ENCODE measurements at places on chromosomes 4 and X.

- DNase-seq: no peak
Measured at GRCh38 chrX:11464836-11465463, 171.7 kb downstream of the AMELX start.

DNA sequence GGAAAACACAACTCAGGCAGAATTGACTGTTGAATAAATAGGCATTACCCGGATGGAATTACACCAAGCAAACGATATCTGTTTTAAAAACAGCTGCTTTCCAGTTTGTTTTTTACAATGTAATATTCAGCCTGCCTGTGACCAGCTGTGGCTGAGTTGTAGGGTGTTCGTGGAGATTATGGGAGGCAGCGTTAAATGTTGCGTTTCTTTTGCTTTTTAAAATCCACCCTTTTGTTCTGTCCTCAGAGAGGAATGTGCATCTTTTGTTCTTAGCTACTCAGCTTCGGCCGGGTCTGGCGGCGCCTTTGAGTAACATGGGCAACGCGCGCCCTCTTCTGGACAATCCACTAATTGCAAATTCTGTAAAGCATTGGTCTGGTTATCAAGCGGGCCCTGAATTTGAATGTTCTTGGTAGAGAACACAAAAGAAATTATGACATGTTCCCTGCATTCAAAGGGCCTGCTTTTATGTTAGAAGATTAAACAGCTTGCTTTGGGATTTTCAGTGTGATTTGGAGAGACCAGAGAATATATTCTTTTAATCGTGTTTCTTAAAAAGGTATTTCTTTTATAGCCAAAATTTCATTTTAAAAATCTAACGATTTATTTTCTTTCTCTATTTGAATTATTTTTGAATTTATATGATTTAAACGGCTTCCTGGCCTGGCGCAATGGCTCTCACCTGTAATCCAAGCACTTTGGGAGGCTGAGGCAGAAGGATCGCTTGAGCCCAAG lies 76.3 kb upstream of the TRIM2 start:
- DNase-seq: peak; percentile 93

DNA sequence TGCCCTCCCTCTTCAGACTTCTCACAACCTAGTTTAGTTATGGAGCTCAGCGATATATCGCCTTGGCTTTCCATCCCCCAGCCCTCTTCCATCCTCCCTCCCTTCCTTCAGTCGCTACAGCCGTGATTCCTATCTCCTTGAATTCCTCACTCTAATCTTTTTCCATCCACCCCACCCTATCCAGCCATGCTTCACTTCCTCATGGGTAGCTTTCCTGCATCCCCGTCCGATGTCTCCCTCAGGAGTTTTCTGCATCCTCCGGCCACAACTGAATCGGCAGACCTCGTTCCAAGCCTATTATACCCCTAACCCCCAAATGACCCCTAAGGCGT lies 456 bp downstream of the SNX12 start:
- DNase-seq: peak; percentile 15

GRCh38 chrX:131063613-131064012 lies 5.5 kb downstream of the ARHGAP36 start:
- no peak for DNase-seq

GRCh38 chrX:155028129-155028528 lies 1.5 kb downstream of the FUNDC2 start:
- no peak for DNase-seq

- DNase-seq: no peak
Measured at GRCh38 chrX:132776486-132777210, 181.8 kb downstream of the HS6ST2 start.

- DNase-seq: no peak
Measured at GRCh38 chr4:98656443-98656842, 2.0 kb downstream of the TSPAN5 start.

DNA sequence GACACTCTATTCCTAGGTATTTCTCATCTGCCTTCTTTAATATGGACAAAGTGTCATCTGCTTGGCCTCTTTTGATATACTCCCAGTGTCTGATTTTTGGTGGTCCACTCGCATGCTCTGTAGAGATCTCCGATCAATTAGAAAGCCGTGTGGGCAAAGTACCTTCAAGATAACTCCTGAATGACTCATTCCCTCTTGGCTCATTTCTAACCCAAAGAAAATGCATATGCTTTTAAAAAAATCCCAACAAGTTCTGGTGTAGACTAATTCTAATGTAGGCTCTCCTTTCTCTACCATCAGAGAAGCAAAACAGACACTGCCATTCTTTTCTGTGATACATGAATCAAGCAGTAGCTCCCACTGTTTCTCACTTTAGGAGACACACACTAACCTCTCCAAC lies 714.9 kb upstream of the ADGRL3 start:
- no peak for DNase-seq

DNA sequence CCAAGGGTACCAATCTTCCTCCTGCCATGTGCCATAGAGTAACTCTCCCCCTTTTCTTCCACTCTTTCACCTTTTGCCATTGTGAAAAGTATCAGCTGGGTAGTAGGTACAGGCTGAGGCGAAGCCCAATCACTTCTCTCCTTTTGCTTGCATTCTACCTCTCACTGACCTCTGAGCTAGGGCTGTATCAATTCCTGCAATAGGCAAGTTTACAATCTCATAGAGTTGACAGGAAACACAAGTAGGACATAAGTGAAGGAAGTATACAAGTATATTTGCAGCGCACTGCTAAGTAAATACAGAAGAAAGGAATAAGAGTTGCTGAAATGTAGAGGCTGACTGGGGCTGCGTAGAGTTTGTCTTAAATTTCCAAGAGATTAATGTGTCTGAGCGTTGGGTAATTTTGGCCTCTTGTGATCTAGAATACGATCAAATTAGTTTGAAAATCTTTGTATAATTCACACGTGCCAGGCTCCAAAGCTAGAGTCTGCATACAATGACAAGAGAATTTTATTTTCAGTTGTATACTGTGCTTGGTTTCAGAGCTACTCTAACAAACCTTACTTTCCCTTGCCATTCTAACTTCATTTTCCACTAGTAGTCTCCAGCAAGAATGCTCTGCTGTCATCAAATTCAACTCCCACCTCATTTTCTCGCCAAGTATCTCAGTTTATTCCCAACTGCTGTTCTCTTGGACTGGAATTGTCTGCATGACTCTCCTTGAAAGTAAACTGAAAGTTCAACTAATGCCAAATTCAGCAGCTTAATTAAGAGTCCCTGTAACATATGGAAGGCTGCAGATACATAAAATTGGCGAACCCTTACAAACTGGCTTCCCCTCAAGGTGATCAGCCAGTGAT lies 90.3 kb downstream of the ATP11C start:
- no peak for DNase-seq

GRCh38 chr4:168759321-168759720 lies 250.7 kb downstream of the CBR4 start:
- no peak for DNase-seq

- no peak for DNase-seq
Measured at GRCh38 chrX:85569096-85569495, 189.6 kb upstream of the POF1B start.

GRCh38 chr4:23889814-23890341 lies at the start of gene PPARGC1A:
PPARGC1A (minus strand) TSS chr4:23890047; CDS start chr4:23889957, 90 bp downstream.
- peak; percentile 84 for DNase-seq

- no peak for DNase-seq
Measured at GRCh38 chr4:88756149-88756548, 58.5 kb upstream of the NAP1L5 start.

DNA sequence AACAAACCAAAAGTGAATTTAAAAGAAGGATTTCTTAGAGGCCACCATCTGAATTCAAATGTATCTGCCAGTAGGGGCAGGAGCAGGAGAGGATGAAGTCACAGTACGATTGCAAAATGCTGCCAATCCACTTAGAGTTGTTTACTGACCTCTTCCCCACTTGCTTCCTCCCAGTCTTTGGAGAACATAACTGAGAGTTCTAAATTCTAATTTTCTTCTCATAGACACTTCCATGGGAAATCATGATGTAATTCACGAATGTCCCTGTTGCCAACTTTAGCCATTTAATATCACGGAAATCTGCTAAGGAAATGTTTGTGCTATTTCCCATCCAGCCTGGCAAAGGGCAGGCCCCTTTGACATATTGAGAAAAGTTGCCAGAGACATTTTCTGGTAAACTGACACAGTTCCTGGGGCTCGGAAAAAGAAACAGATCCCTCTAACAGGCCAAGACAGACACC lies 33.6 kb upstream of the NOCT start:
- peak; percentile 23 for DNase-seq

GRCh38 chr4:7537853-7538400 lies 103.2 kb upstream of the PSAPL1 start:
- no peak for DNase-seq

DNA sequence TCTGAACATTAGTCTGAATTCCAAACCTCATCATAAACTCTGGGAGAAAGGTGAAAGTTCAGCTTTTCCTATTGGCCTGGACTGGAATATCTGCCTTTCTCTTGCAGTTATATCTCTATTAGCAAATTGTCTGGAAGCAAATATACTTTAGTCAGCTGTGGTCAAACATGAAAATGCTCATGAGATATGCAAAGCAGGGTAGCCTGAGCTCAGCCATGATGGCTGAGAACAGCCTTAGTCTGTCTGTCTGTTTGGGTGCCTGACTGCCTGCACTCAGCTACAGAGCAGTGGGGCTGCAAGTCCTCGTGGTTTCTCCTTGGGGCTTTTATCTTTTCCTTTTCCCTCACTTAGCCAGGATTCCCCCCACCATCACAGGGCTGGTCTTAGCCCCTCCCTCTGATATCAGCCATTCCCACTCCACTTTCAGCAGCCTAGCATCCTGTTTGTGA lies 19.5 kb upstream of the PGRMC2 start:
- DNase-seq: no peak

GRCh38 chr4:185803022-185803421 lies 9.0 kb downstream of the SORBS2 start:
- no peak for DNase-seq

DNA sequence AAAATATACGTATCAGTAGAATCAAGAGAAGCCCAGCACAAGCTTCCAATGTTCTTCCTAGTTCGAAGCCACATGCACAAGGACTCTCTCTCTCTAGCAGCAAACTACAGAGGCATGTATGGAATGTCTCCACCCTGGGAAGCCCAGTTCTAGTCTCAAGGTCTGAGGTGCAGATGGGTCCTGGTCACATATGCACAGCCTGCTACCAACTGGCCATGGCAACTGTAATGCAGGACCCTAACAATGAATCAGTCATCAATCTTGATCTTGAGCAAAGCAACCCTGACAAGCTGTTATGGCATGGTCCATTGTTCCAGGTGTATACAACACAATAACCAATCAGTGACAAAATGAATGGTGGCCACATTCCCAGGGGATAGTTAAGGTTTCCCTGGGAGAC lies 55.8 kb downstream of the MBNL3 start:
- DNase-seq: no peak

- DNase-seq: peak; percentile 40
Measured at GRCh38 chrX:41085512-41085877, 250 bp downstream of the USP9X start.

DNA sequence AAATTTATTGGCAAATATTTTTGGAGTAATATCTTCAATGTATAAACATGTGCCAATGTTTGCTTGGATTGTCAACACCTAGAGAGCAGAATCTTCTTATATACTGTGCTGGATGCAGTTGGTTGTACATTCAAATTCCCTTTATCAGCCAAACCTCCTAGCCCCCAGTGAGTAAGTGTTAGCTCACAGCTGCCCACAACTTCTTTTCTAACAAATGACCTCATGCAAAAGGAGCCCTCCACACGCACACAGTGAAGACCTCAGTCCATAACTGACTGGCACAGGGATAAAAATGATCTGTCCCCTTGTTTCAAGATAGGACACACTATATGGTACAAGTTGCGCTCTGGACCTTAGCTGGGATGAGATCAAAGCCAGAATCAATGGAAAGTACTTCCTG lies 458.0 kb upstream of the NWD2 start:
- DNase-seq: no peak

DNA sequence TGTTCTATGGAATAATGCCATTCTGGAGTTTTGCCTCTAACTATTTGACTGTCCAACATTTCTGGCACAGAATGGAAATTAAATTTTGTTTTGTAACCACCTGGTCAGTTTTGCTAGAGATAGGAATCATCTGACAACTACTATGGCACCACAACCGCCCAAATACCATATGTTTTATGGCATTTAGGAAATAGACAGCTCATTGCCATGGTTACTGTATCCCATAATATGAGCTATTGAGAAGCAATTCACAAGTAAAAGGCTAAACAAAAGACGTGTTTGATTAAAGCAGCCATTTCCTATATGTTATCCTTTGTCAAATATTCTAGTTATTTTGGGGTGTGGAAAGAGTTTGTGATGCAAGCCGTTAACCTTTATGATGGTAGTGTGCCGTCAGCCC lies 1105.3 kb upstream of the LCORL start:
- DNase-seq: no peak

- no peak for DNase-seq
Measured at GRCh38 chrX:66203114-66203513, 39.1 kb downstream of the HEPH start.

DNA sequence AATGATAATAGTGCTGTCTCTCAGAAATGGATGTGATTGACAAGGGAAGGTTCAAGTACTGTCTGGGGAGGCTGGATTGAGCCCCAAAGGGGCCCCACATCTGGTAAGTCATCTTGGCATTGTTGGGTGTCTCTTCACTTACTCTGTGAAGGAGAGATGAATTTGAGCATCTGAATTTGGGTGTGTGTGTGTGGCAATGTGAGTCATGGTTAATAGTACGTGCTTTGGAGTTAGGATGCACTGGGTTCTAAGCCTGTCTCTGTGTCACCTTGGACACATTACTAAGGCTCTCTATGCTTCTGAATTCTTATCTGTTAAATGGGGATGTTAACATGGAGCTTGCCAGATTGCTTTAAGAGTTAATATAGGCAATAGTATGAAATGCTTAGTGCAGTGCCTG lies 80.4 kb downstream of the FRAS1 start:
- no peak for DNase-seq

DNA sequence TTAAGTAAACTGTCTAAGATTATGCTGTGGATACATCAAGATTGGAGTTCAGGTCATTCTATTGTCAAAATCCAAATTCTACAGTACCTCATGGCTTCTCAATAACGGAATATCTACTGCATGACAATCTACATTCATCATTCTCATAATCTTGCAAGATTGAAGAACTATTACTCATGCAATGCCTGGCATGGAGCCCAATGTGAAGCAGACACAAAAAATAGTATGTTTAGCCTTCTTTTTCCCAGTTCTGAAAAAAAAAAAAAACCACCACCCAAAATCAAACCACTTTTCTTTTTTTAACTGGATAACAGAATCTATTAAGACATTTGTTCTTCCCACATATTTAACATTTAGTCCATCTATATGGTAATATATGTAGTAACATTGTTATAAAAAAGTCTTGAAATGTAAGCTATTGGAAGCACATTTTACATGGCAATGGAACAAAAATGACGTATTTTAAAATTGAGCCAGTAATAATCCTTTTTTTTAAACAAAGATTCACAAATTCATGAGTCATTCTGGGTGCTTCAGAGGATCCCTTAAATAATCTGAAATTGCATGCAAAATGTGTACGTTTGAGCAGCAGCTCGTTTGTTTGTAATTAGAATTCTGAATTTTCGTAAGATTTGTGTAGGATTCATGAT lies 232.2 kb upstream of the FMR1 start:
- no peak for DNase-seq

GRCh38 chrX:41664375-41664901 lies 24.3 kb upstream of the GPR34 start:
- no peak for DNase-seq

Data from putamen (tissue), 1 donor.